Stimulated activated CD8-positive, alpha-beta memory T cell treated with anti-CD3 and anti-CD28 coated beads, Interleukin-7, amount 100 ng/mL, for 1 hour (primary cell): ENCODE measurements at places on chromosomes 4 and X.

DNA sequence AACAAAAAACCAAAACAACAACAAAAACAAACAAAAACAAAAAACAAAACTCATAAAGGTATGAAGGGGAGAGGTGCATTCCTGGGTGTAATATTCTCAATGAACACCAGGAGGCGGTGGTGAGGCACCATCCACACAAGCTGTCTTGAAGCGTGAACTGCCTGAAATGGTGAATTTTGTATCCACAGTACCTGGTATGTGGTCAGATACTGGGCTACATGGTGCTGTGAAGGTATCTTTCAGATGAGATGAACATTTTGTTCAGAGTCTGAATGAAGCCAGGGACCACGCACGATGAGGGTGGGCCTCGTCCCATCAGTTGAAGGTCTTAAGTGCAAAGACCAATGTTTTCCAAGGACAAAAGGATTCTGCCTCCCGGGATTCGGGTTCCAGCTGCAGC lies 58.5 kb downstream of the ASMT start:
- DNase-seq: no peak

GRCh38 chr4:1205586-1206298 lies 33.4 kb upstream of the SPON2 start:
- DNase-seq: no peak

DNA sequence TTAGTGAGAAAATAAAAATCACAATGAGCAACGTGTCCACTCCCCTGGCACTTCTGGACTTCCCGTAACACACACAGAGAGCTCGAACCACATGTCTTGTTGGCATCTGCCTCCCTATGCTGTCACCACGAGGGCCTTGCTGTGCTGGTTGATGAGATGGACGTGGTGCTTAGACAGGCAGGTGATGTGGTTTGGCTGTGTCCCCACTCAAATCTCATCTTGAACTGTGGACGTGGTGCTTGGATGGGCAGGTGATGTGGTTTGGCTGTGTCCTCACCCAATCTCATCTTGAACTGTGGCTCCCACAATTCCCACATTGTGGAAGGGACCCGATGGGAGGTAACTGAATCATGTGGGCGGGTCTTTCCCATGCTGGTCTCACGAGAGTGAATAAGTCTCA lies 40.0 kb downstream of the FGFRL1 start:
- no peak for DNase-seq

GRCh38 chr4:125325733-125326132 lies 11.0 kb downstream of the FAT4 start:
- no peak for DNase-seq

DNA sequence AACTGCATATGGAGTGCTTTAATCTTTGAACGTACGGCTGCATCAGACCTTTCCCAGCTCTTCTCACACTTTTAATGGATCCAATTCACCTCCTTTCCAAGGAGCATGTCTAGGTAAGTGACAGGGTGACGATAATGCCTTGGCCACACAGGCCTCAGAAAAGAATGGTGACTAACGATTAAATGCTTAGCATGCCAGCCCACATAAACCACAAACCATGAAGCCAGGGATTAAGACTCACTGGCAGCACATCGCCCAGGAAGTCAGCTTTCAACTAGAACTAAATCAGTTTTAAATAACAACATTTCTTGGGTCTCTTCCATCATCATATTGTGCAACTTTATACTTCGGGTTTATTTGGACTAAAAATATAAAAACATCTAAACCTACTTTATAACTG lies 28.7 kb downstream of the INPP4B start:
- no peak for DNase-seq

DNA sequence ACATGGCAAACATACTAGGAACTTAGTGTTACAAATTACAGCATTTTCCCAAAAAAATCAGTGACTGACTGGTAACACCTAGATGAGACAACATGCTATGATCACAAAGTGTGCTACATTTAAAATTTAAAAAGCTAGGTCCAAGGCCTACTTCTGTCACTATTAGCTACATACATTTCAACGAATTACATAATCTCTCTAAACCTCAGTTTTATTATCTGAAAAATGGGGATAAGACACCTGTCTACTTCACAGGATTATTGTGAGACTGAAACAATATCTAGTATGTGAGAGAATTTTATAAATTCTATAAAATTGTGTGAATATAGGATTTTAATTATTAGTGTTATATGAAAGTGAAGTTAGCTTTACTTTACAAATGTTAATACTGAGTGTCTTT lies 228.5 kb downstream of the DCLK2 start:
- no peak for DNase-seq

DNA sequence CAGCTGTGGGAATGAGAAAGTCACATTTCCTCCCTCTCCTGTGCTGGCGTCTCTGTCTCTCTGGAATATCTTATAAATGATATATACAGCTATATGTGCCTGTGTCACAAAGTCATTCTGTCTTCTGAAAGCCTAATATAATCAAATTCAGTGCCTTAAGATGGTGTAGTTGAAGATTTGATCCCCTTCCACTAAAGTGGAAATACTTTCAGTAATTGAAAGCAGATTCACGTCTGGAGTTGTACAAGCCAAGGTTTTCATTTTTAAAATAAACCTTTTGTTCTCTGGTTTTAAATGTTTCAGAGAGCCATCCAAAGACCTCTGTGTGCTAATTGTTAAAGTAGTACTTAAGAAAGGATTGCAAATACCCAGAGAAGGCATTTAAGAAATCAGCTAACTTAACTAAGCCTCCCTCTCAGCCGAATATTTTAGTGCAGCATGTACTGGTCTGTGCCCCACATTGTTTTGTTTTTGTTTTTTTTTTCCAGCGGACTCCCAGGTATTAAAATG lies 206.8 kb downstream of the TENM3 start:
- no peak for DNase-seq

DNA sequence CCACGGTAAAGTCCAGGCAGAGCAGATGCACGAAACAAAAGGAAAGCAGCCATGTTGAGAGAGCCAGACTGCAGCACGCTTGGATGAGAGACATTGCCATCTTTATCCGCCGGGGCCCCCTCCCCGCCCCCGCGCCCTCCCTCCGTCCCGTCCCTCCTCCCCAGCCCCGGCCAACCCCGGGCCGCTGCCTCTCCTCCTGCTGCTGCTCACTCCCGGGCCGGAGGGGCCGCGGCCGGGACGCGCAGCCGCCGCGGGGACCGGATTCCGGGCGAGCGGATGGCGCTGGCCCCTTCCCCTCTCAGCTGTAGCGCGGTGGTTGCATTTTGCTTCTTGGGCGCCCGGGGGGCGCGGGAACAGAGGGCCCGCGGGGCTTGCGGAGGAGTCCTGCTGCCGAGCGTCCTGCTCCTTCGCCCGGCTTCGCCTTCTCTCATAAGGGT lies 542 bp downstream of the RNF150 start:
- no peak for DNase-seq

DNA sequence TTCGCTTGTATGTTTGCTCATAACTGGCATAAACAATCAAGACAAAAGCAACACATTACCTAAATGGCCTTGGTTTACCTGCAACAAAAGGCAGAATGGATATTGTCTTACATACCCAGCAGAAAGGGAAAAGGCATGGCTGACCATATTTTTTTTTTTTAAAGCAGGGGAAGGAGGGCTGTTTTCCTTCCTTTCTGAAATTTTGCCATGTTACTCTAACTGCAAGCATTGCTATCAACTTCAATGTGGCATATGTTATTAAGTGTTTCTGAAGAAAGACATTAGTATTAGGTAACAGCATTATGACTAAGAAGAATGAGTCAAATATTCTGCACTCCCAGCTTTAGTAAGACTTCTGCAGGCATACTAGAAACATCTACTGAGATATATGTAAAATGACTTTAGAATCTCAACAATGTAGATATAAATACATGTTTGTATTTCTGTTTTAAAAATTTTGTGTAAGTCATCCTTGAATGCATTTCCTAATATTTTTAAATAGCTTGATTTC lies 512.6 kb upstream of the FAM241A start:
- DNase-seq: no peak

DNA sequence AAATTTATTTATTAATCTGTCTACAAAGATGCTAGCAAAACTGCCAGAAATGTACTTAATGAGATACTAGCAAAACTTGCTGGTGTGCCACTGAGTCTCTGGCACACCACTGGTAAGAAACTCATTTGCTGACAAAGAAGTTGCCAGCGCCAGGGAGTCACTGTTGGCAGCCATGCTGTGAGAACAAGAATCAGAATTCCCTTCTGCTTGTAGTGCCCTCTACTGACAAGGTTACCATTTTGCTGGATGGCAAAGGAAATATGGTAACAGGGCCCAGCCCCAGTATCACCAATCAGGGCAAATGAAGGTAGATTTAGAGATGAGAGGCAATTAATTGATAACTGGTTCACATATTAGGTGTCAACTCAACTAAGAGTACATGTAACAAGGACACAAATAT lies 750.1 kb upstream of the ADGRL3 start:
- DNase-seq: no peak

- DNase-seq: no peak
These were observed 263.3 kb upstream of the CLNK start for GRCh38 chr4:10947898-10948297.

DNA sequence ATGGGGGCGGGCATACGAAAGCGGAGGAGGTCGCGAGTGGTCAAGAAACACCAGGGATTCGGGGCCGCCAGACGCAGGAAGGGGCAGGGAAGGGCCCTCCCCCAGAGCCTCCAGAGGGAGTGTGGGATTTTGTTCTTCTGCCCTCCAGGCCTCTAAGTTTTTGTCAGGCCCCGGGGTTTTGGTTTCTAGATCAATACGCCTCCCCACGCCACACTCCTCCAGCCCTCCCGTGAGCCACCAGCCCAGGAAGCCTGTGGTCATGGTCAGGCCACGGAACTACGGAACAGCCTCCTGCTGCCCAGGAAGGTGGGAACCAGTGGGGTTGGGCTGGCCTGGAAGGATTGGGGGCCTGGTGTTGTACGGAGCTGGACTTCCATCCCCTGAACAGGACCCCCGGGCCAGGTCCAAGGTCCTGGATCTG lies 38.4 kb downstream of the CPLX1 start:
- DNase-seq: no peak

GRCh38 chr4:173700650-173701049 lies 170.6 kb upstream of the HAND2 start:
- no peak for DNase-seq

DNA sequence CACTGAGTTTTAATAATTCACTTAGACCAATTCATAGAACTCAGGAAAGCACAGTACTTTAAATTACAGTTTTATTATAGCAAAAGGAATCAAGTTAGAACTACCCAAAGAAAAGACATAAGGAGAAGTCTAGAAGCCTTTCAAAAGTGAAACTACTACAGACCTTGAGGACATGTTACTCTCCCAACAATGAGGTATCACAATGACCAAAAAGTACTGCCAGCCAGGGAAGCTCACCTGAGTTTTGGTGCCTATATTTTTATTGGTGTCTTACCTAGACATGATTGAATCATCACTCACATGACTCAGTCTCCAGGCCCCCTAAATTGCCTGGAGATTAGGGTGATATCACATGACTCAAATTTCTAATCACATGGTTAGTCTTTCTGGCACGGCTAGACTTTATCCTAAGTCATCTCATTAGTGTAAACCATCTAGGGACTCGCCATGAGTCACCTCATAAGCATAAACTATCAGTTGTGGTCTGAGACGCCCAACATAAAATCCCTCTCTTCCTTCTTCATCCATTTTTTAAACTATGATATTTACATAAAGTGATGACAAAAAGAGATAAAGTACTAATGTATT lies 372.3 kb downstream of the TMA16 start:
- no peak for DNase-seq

- no peak for DNase-seq
These were observed 1064.8 kb upstream of the IGFBP7 start for GRCh38 chr4:58175024-58175423.

- DNase-seq: no peak
These were observed 322.8 kb upstream of the EDA2R start for GRCh38 chrX:66961665-66962064.

- no peak for DNase-seq
These were observed 79.8 kb downstream of the APBB2 start for GRCh38 chr4:41134581-41134980.

DNA sequence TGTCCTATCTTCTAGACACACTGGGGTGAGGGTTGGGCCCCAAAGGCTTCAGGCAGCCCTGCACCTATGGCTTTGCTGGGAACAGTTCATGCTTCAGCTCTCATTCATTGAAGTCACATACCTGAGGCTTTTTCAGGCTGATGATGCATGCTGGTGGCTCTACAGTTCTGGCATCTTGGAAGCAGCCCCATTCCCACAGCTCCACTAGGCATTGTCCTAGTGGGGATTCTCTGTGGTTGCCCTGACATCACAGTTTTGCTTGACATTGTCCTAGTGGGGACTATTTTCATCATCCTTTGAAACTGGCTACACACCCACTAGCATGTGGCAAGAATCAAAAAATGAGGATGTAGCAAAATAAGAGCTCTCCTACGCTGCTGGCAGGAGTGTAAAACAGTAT lies 37.7 kb upstream of the C4orf17 start:
- no peak for DNase-seq

GRCh38 chr4:187276736-187277408 lies 553.2 kb upstream of the FAT1 start:
- no peak for DNase-seq

DNA sequence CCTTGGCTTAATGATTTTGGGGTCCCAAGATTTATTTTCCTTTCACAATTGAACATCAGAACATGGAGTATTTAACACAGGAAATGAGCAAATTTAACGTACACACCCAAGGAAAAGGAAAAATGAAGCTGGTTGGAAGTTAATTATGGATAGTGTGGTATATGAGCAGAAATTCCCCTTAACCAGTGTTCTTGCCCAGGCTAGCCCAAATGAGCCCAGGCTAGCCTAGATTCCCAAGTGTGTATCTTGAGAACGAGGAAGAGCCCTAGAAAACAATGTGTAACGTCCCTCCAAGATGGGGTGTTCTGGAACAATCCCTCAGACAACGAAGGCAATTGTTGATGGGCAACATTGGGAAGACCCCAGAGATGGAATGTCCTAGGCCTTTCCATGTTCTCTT lies 33.7 kb downstream of the XG start:
- no peak for DNase-seq

DNA sequence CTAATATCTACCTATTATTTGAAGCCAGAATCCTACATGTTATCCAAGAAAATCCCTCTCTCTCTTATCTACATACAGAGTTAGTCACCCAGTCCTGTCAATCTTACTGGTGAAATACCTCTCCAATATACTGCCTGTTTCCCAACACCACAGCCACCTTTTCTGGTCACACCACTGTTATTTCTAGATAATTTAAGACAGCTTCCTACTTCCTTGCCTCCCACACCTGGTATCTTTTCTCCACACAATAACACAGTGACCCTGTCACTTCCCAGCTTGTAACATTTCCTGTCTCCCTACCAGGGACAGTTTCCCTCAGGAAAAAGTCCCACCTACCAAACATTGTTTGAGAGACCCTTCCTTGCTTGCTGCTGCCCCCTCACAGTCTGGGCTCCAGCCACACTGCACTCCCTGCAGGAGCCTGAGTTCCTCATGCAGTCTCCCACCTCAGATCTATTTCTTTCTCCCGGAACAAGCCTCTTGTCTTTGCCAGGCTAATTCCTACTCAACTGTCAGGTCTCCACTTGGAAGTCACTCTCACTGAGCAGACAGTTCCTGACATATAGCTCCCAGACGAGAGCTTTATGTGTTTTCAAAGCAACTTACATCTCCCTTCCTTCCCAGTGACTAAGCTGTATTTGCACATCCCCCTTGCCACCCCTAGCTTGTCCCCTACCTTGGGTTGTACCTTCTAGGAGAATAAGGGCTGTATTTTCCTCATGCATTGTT lies 73.6 kb upstream of the QRFPR start:
- no peak for DNase-seq
